Mucosa of gallbladder (tissue), 1 donor: ENCODE measurements at places on chromosomes 6 and 20. TPM values are rescaled to one million over a fixed set of nuclear protein-coding genes. Genes with fewer than 3 reads are reported as not detected.
A peak's percentile ranks its signal among the peaks of the same experiment; 100 is the strongest.

- no peak for DNase-seq
Measured at GRCh38 chr20:25256226-25256859, 8.5 kb downstream of the PYGB start.

GRCh38 chr6:166073082-166073481 is 94.6 kb downstream of the TBXT start:
- DNase-seq, result no peak

Gene TREM2
- total RNA-seq, result 26.7 TPM

GRCh38 chr6:320351-321157 is 28.3 kb downstream of the DUSP22 start:
- no peak for DNase-seq

Gene DHX16
- 31.2 TPM for total RNA-seq

- DNase-seq, result no peak
Measured at GRCh38 chr20:16317445-16318362, 255.5 kb downstream of the KIF16B start.

DNA sequence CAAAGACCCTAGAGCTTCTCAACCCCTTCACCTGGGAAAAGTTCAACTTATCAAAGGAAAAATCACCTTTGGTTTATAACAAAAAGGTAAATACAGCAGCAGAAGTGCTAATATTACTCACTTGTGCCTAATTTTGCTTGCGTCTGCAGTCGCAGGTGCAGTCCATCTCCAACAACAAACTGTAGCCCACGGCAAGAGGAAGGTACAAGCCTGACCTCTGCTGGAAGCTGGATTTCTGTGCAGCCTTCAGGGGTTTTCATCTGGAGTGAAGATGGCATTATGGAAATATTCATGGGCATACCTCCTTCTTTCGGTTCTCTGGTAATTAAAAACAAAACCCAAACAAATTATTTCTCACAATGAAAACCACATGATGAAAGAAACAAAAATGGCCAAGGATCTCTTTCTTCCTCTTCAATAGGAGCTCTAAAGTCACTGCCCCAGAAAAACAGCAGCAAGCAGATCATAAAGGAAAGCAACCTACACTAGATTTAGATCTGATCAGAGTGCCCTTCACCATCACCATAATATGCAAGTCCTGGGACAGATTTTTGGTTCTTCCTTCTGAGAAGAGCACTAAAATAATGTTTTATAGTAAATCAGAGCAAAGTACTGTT is 7.8 kb downstream of the UBE3D start:
- peak; percentile 34 for DNase-seq

GRCh38 chr6:90805619-90806155 is 218.8 kb upstream of the MAP3K7 start:
- DNase-seq, result no peak

Gene PRDM13
- not detected for total RNA-seq

- peak; percentile 37 for DNase-seq
Measured at GRCh38 chr20:49794336-49795134, 18.1 kb upstream of the SLC9A8 start.

DNA sequence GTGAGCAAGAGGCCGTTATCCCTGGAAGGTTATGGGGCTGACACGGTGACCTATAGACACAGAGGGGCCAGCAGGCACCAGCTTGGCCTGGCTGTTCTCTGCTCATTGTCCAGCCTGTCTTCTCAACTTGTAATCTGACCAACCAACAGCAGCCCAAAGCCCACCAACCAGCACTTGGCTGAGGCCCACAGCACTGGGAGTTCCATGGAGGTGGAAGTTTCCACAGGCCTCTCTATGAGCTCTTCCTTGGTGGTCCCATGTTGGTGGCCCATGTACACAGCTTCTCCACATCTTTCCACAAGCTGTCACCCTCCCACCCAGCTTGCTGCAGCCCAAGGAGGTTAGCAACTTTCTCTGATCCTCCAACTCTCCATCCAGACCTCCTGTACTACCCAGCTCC is 56.2 kb upstream of the KLHL31 start:
- DNase-seq, result no peak

DNA sequence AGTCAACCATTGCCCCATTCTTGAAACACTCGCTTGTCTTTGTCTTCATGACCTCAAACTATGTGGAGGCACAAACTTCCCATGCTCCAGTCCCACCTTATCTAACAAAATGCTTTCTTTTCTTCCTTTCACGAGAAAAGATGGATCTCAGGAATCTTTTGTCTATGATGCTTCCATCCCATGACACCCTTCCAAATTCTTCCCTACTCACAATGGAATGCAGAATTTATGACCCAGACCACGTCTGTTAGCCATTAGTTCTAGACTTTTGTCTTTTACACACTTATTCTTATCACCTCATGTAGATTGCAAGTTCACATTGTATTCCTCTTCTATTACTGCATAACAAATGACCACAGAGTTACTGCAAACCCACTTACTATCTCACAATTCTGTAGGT is 24.2 kb upstream of the LAMP5 start:
- no peak for DNase-seq

Gene SLPI
- 548 TPM for total RNA-seq

DNA sequence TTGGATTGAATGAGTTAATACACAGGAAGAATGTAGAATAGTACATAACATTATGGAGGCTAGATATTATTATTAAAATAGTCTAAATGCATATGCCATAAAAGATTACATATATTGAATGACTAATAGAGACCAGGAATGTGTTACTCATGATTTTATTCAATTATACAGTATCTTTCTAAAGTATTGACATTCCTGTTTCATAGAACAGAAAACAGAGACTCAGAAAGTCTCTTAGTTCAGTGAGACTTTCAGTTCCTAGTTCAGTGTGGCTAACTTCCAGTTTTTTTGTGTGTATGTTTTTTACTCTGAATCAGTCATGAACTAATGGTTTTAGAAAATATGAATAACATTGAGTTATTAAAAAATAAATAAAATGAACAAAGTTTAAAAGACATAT is 34.6 kb upstream of the TMEM244 start:
- DNase-seq, result no peak

DNA sequence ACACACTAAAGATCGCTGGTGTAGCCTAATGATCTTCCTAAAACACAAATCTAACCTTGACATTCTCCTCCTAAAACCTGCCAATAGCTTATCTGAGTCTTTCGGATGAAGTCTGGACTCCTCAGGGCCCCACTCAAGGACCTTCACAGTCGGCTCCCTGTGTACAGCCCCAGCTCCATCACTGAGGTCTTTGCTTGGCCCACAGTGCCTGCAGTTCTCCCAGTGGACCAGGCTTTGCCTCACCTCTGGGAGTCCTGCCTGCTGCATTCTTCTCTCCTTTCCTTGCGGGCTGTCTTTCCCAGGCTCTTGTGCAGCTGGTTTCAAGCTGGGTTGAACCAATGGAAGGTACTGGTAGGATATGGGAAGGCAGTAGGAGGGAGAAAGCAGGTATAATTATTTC is 122.6 kb upstream of the FERMT1 start:
- DNase-seq, result no peak

Gene PRRT1
- 3.7 TPM for total RNA-seq

GRCh38 chr6:136846046-136846445 is 23.7 kb downstream of the PEX7 start:
- DNase-seq, result peak; percentile 63

DNA sequence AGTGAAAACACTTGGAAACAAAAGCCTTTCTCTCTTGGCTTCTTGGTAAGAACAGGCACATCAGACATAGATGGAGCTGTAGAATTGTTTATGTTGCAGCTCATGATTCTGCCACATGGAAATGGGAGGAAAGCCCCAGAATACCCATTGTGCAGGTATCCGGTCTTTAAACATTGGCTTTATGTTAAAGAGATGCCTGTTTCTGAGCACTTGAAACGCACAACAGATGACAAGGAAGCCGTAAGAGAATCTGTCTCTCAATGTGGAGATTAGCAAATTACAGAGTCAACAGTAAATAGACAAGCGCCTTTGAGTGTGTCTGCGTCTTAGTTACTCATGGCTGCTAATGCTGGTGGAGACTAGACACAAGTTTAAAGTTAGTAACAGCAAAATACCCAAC is 10.5 kb downstream of the TNFAIP3 start:
- DNase-seq, result no peak

Gene RSPH3
- total RNA-seq, result 25.2 TPM

DNA sequence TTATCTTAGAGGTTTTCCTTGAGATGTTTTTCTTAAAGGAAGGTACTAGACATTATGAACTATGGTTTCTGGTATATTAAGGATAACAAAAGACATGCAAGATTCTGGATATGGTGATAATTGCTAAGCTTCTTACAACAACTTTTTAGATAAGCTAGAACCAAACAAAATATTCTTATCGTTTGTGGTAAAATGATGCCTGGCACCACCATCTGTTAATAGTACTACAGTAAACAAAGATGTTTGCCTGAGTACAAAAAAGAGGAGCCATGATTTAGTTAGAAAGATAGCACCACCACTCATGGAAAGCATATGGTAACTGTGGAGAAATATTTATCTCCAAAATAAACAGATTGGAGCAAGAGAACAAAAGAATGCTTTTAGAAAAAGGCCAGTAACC is 747.3 kb downstream of the COL12A1 start:
- DNase-seq, result no peak

GRCh38 chr6:75065523-75065922 is 140.3 kb downstream of the COL12A1 start:
- no peak for DNase-seq

- DNase-seq, result no peak
Measured at GRCh38 chr20:58065508-58066361, 162.7 kb downstream of the ANKRD60 start.

DNA sequence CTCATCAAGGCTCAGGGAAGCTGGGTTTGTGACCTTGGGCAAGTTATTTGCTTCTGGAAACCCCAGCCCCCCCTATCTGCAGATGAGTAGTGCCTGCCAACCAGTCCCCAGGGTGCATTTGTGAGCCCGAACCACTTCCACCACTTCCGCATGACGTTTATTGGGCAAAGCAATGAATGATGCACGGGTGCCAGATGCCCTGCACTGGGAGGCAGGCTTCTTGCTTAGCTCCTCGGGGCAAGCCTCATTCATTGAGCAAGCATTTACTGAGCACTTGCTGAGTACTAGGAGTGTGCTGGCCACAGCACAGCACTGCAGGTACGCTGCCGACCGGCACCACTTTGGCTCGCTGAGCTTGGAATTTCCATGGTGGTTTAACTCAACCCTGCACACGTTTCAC is 60.2 kb downstream of the GNAS-AS1 start:
- DNase-seq, result no peak

GRCh38 chr6:156919370-156919769 is 142.2 kb downstream of the ARID1B start:
- no peak for DNase-seq
